ENCODE measurements at places on chromosomes 3 and 15.

DNA sequence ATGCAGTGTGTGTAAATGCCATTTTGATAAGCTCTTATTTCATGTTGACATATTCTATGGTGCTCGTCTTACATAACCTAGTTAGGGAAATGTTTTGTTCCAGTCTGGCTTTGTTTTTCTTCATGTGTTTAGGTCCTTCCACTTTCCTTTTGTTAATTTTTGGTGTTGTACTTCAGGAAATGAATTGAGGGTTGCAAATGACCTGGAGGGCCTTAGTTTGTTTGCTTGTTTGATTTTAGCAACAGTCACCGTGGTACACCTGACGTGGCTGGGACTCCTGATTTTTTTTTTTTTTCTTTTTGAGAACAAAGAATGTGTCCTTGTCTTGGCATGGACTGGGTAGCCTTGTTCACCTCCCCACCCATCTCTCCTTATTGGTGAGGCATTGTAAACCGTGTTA is 114.8 kb downstream of the IGF1R start:
- no peak for DNase-seq

GRCh38 chr15:64461721-64462162 is 1.4 kb downstream of the ZNF609 start:
- no peak for DNase-seq

- DNase-seq, result no peak
Observed at GRCh38 chr15:58462547-58462946, 30.8 kb downstream of the LIPC start.

DNA sequence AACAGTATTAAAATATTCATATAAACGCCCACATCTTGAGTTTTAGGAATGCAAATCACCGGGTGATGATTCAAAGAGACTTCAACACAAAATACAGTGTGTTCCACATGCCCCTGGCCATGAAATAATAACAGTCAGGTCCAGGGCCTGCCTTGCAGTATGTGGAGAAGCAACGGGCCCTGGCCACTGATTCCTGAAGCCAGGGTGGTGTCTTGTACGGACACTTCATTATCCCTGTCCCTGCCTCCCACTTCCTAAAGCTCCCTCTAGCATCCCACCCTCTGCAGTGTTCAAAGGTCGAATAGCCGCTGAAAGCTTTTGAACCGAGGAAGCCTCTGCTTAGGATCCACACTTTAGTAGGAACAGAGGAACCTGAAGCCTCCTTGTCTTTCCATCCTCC is 50.4 kb upstream of the PCSK6 start:
- no peak for DNase-seq

DNA sequence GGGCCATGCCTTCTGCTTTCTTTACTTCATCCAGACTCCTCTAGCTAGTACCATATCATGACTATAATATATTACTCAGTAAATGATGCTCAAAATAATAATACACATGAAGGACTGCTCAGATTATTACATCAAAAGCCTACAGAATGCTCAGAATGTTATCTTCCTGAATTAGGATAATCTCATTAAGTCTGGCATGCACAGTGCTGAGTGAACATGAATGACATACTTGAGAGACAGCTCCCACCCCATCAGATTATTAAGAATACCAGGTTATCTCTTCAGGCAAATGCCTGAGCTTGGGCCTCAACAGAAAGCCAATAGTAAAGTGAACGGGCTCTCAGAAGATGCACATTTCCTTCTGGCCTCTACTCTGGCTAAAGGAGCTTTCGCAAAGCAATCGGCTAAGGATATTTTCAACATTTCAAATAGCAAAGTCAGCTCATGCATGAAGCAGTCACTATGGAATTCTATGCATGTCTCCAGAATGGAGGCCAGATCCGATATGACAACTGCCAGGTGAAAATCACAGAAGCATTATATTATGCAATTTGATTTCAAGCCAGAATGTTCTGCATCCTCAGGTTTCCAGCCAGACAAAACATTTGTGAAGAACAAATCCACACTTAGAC is 122.6 kb downstream of the KCNMB2 start:
- DNase-seq, result no peak

DNA sequence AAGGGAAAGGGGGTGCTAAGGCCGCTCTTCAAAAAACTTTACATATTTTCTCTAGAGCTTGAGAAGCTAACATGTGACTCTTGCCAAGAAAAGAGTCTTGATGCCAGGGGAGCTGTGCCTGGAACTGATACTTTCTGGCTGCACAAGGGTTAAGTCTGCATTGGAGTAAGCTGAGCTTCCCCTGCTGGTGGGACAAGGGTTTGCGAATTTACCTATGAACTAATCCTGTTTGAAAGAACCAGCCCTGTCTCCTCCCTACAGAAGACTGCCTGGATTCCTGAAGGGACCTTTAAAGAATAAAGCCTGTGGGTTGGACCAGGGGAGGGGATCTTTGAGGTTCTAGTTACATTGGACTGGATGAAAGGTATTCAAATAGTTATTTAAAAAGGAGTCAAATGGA is 58.3 kb upstream of the EPHA3 start:
- no peak for DNase-seq
